ENCODE measurements at places on chromosomes 11 and 22.

DNA sequence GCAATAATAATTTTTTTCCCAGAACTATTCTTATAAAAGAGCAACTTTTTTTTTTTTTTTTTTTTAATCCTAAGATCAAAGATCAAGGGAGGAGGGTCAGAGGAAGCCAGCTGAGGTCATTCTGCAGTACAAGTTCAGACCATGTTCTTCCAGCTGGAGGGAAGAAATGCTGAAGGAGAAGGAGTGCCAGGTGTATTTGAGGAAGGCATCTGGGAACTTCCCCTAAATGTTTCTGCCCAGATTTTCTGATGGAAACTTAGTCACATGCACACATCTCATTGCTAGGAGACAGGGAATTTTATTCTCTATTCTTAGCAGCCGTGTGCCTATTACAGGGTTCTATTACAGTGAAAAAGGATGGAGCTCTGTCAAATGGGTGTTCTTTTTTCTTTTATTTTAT is 208.4 kb downstream of the ARHGAP42 start:
- DNase-seq: no peak

DNA sequence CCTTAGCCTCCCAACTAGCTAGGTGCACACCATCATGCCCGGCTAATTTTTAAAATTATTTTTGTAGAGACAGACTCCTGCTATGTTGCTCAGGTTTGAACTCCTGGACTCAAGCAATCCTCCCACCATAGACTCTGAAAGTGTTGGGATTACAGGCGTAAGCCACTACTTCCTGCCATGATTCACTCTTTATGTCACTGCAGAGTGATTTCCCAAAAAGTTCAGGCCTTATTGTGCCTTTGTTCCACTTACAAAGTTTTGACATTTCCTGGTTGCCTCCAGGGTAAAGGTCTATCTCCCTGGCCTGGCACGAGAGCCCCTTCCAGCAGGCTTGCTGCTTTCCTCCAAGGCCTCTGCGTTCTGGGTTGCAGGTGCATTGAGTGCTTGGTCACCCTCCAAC is 44.6 kb upstream of the RIC3 start:
- DNase-seq: no peak

GRCh38 chr11:76680518-76681425 is 10.2 kb upstream of the LRRC32 start:
- no peak for DNase-seq

GRCh38 chr11:20652150-20652806 is 17.1 kb upstream of the NELL1 start:
- DNase-seq: no peak

- no peak for DNase-seq
These were observed 195.9 kb downstream of the BCR start for GRCh38 chr22:23376256-23376655.

- no peak for DNase-seq
These were observed 76.6 kb downstream of the HIPK3 start for GRCh38 chr11:33333816-33334215.

DNA sequence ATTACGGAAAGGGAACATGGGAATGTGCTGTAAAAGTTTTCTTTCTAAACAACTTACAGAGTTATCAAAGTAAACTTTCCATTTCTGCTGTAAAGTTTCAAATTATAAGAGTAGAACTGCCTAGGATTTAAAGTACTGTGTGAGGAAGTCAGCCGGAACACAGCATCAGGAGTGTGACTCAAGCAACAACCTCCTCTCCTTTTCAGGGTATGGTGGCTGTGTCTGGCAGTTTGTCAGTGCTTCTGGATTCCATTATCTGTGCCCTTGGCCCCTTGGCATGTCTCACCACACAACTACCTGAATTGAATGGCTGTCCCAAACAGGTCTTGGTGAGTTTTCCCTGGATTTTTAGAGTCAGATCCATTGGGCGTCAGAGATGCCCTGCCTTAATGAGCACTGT is 6.9 kb upstream of the TOM1 start:
- no peak for DNase-seq

- DNase-seq: no peak
These were observed 2.1 kb downstream of the KMT2A start for GRCh38 chr11:118438314-118438931.

All from NCI-H2081 treated with DMSO at 0.1 percent for 48 hours (cell line).